A549 (cell line): ENCODE measurements at places on chromosomes 12 and 14. TPM values are rescaled to one million over a fixed set of nuclear protein-coding genes. Genes with fewer than 3 reads are reported as not detected.
A peak's percentile ranks its signal among the peaks of the same experiment; 100 is the strongest.

- DNase-seq, result no peak
Observed at GRCh38 chr12:123602651-123603195, 824 bp downstream of the DDX55 start.

- no peak for DNase-seq
Observed at GRCh38 chr12:123681605-123682004, 10.7 kb downstream of the TCTN2 start.

- DNase-seq, result no peak
Observed at GRCh38 chr14:59761851-59762250, 108.7 kb downstream of the RTN1 start.

- DNase-seq, result no peak
Observed at GRCh38 chr14:67680121-67680602, 5.7 kb upstream of the VTI1B start.

GRCh38 chr12:21296751-21297406, 37.8 kb downstream of the SLCO1A2 start:
- peak; percentile 16 for DNase-seq

DNA sequence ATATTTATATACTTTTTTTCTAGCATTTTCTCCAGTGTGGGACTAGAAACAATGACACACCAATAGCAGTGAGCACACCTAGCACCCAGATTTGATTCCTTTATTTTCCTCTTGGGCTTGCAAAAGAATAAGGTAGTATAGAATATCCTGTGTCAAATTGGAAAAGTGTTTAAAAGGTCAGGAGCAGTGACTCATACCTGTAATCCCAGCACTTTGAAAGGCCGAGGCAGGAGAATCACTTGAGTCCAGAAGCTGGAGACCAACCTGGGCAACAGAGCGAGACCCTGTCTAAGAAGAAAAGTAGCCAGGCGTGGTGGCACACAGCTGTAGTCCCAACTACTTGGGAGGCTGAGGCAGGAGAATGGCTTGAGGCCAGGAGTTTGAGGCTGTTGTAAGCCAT, 53.8 kb upstream of the SGPP1 start:
- peak; percentile 8 for DNase-seq

DNA sequence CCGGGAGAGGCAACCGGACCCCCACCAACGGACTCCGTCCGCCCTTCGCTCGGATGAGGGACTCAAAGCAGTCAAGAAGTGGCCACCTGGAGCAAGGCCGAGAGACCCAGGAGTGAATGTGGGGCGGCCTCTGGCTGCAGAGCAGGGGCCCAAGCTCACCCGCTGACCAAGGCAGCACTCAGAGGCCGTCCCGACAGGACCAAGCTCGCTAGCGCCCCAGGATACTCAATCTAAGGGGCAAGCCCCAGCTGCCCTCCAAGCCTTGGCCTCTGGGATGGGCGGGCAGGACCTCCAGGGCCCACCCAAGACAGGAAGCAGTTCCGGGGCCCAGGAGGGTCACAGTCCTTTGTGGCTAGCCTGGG, 936 bp downstream of the AKT1 start:
- DNase-seq, result no peak

GRCh38 chr14:23095196-23096108, at the start of gene C14orf119:
C14orf119 (plus strand) TSS chr14:23095505; CDS start chr14:23097659, 2,154 bp downstream.
- DNase-seq, result peak; percentile 98

GRCh38 chr14:94918896-94919295, 149.0 kb upstream of the GSC start:
- peak; percentile 8 for DNase-seq

DNA sequence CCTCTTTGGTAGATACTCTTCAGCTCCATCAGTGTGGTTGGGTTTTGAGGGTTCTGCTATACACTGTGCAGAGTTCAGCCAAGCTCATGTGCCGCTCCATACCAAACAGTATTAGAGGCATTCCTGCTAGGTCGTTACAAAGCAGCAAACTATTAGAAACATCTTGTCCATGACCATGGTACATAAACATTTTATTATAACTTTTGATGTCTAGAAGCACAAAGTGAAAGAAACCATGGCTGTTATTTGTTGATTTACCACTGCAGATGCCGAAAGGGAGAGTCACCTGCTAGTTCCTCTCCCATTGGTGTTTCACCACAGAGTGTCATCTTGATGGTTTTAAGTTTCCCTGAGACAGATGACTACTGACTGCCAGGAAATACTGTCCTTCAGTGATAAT, 242.0 kb downstream of the ADAMTS20 start:
- DNase-seq, result no peak

GRCh38 chr14:72664651-72665050, 229.2 kb downstream of the DPF3 start:
- peak; percentile 18 for DNase-seq

GRCh38 chr12:85920324-85920947, 46.3 kb downstream of the NTS start:
- DNase-seq, result no peak

DNA sequence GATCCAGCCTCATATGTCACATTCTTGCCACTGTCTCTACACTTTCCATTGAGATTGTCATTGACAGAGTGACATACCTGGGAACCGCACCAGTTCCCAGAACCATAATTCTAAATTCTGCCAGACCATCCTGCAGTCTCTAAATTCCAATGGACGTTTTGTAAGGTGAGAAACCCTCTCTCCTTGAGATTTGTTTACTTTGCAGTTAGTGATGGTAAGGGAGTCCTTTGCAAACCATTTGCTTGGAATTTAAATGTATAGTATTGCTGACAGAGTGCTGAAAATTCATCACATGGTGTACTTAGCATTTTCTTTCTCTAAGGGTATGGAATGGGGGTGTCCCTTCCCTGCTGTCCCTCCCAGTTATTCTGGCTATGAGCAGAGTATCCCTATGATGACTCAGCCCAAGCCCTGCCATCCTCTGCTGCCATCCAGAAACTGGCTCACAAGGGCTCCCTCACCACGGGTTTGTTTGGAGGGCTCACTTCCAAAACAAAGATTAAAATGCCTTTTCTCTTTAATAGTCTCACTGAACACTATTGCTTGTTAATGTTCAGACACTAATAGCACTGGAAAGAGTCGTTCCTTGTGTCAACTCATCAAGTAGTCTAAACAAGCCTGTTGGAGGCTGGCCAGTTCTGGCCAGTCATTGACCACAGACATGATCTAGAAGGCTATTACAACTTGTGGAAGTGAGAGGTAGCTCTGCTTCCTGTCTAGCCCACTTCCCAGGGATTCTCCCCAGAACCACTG, 129.0 kb upstream of the HMGA2 start:
- peak; percentile 34 for DNase-seq

DNA sequence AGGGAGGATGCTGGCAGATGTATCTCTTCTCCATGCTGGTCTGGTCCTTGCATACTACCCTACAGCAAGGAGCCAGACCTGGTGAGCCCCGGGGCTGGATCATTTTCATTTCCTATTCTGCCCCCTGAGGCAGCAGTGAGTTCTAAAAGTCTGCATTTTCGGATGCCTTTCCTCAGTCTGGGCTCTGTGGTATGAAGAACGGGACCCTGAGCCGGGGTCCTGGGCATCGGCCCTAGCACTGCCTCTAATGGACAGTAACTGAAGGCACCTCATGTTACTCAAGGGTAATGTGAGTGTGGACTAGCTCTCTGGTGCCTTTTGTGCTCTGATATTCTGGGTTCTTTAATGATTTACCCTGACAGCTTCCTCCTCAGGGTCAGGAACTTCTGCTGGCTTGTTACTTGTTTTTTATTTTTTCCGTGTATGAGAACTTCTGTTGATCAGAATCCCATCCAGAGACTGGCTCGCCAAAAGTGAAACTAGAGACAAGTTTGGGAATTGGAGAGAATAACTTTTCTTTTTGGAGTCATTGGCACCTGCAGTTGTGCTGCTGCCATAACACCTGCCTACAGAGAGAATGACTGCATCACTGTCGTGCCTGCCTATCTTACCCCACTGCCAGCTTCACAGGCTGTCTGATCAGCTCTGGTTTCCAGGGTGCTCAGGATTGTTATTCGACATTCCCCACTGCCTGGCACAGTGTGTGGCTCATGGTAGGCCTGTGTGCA, 62.3 kb downstream of the SUSD6 start:
- no peak for DNase-seq

- no peak for DNase-seq
Observed at GRCh38 chr12:94308612-94309011, 151.1 kb downstream of the CEP83 start.

DNA sequence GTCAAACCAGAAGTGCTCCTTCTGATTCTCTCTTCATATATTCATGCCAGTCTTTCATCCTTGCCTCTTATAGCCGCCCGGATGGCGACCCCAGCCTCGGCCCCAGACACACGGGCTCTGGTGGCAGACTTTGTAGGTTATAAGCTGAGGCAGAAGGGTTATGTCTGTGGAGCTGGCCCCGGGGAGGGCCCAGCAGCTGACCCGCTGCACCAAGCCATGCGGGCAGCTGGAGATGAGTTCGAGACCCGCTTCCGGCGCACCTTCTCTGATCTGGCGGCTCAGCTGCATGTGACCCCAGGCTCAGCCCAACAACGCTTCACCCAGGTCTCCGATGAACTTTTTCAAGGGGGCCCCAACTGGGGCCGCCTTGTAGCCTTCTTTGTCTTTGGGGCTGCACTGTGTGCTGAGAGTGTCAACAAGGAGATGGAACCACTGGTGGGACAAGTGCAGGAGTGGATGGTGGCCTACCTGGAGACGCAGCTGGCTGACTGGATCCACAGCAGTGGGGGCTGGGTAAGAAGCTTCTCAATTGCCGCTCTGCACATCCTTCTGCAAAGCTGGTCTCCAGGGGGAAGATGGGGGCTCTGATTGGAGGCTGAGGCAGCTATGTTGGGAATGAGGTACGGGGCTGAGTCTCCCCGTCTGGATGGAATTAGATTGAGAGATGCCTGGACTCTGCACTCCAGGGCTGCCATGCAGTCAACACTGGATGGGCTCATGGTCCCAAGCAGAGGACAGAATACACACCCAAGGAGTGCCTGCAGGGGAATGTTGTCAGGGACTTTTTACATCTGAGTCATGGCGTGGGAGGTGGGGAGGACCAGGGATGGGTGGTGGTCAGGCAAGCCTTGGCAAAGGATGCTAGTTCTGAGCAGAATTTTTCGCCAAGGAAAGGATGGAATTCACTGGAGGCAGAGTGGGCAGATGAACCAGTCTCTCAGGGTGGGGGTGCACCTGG, 1.3 kb downstream of the BCL2L2 start:
- peak; percentile 12 for DNase-seq

DNA sequence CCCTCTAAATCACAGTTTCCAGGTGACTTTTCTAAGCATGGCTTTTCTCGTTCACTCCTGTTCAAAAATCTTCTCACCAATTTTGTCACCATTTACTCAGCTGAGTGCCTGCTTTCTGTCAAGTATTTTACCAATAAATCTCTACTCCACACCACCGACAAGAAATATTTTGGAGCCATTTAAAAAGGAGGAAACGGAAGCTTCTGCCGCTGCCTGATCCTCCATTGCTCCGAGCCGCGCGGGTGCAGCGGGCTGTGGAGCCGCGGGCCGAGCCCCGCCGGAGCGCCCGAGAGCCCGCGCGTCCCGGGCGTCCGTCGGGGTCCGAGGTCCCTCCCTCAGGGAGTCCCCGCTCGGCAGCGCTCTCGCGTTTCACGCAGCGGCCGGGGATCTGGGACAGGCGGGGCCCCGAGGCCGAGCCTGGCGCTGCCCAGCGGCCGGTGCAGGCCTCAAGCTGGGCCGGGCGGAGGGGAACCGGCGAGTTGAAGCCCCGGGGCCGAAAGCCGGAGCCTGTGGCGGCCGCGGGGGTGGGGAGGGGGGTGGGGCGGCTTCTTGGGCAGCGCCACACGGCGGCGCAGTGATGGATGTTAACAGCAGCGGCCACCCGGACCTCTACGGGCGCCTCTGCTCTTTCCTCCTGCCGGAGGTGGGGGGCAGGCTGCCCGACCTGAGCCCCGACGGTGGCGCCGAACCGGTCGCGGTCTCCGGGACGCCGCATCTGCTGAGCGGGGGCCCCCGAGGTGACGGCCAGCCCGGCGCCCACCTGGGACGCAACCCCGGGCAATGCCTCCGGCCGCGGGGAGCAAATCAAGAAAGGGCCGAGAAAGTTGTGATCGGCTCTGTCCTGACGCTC, 1.1 kb upstream of the HEBP1 start:
- DNase-seq, result peak; percentile 68

DNA sequence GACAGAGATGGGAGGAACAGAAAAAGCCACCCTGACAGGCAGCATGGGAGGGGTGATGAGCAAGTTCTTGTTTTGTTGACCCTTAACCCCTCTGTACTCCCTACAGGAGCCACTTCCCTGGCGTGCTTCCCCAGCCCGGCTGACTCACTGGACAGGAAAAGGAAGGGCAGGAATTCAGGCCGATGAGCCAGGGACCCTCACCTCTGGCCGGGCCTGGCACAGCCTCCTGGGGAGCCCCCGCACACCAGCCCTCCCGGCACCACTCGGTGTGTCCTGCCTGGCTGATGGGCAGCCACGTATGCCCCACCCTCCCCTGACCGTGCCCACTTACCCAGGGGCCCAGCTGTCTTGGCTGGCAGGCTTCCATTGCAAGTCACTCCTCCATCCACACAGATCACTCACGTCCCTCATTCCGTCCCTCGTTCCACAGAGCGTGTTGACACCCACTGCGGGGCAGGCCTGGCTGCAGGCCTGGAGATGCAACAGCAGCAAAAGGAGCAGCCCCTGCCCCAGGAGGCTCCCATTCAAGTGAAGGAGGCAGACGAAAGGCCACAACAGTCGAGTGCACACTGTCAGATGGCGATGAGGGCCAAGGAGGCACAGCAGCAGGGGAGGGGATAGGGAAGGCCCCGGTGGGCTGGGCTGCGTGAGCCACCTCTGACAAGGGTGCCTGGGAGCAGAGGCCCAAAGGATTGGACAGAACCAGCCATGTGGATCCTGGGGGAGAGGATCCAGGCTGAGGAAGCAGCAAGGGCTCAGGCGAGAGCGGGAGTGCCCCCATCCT, 19.7 kb upstream of the CD9 start:
- peak; percentile 43 for DNase-seq

GRCh38 chr14:88631091-88631490, 68.3 kb downstream of the ZC3H14 start:
- no peak for DNase-seq

DNA sequence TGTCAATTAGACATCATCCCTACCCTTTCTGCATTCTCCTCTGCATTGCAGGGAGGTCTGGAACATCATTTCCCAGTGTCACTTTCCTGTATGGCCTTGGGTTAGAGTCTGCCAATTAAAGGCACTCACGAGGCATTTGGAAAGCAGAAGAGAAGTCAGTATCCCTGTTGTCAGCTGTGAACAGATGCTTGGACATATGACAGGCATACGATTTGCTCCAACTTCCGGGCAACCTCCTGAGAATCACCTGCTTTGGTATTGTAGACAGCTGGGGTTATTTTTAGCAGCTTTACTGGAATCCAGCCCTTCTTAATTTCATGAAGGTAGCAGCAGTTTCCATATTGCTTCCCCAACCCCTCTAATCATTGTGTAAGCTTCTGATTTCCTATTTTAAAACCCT, 88.7 kb upstream of the DHRS4 start:
- DNase-seq, result no peak

- DNase-seq, result no peak
Observed at GRCh38 chr14:84610086-84610485, 919.9 kb upstream of the FLRT2 start.

GRCh38 chr14:83664389-83664788, 1865.6 kb upstream of the FLRT2 start:
- DNase-seq, result no peak

GYS2 gene
- polyA plus RNA-seq, result 0.04 TPM in 1 of 3 replicates, not detected in the others

GNG2 gene
- 1.8 to 2.4 TPM (median 2.1 TPM) in 3 replicates for polyA plus RNA-seq

TGM1 gene
- polyA plus RNA-seq, result 1.3 to 1.8 TPM (median 1.4 TPM) in 3 replicates

CLEC4C gene
- polyA plus RNA-seq, result not detected in 3 replicates

ALG10 gene
- 5.8 to 6.2 TPM (median 5.9 TPM) in 3 replicates for polyA plus RNA-seq

PLBD1 gene
- 4.0 to 6.0 TPM (median 4.9 TPM) in 3 replicates for polyA plus RNA-seq

RALGAPA1 gene
- polyA plus RNA-seq, result 7.1 to 8.2 TPM (median 8.0 TPM) in 3 replicates

B3GNT4 gene
- polyA plus RNA-seq, result 0.55 to 1.2 TPM (median 0.73 TPM) in 3 replicates

YBX3 gene
- 140 to 176 TPM (median 146 TPM) in 3 replicates for polyA plus RNA-seq

SLC10A1 gene
- not detected in 3 replicates for polyA plus RNA-seq

NTF3 gene
- polyA plus RNA-seq, result not detected in 3 replicates

GALNT8 gene
- not detected in 3 replicates for polyA plus RNA-seq
